ENCODE measurements at places on chromosomes 1 and 21.

- DNase-seq = no peak
These were observed 28.8 kb upstream of the LRRN2 start for GRCh38 chr1:204714194-204714860.

GRCh38 chr1:172460887-172461315 lies 17.0 kb upstream of the PIGC start:
- DNase-seq = no peak

DNA sequence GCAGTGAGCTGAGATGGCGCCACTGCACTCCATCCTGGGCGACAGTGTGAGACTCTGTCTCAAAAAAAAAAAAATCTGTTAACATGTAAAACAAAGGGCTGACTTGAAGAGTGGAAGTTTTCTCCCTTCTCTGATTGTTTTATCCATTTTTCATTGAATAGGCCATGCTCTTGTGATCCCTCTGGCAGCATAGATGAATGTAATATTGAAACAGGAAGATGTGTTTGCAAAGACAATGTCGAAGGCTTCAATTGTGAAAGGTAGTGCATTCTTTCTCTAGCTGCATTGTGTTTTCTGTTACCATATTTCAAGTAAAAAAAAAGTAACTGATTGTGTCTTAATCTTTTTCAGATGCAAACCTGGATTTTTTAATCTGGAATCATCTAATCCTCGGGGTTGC lies 69.6 kb upstream of the LAMC2 start:
- DNase-seq = no peak

- peak; percentile 51 for DNase-seq
These were observed 749 bp downstream of the IBA57 start for GRCh38 chr1:228166170-228166936.

DNA sequence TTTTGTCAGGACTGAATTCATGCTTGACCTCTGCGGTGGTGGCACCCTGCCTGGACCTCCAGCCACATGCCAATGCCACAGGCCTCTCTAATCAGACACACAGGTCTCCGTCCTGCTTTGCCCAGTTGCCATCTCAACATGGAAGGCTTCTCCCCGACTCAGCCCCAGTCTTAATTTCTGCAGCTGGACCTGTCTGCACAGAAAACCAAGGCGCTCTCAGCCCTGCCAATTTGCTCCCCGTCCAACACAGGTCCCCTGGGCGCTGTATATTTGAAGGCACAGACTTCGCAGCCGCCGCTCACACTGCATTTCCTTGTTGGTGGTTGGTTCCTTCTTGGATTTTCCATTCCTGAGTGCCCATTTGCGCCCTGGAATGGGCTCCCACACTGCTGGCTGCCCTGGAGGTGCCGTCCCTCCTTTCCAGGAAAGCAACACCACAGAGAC lies 28.0 kb upstream of the PLEKHG5 start:
- DNase-seq = peak; percentile 31

DNA sequence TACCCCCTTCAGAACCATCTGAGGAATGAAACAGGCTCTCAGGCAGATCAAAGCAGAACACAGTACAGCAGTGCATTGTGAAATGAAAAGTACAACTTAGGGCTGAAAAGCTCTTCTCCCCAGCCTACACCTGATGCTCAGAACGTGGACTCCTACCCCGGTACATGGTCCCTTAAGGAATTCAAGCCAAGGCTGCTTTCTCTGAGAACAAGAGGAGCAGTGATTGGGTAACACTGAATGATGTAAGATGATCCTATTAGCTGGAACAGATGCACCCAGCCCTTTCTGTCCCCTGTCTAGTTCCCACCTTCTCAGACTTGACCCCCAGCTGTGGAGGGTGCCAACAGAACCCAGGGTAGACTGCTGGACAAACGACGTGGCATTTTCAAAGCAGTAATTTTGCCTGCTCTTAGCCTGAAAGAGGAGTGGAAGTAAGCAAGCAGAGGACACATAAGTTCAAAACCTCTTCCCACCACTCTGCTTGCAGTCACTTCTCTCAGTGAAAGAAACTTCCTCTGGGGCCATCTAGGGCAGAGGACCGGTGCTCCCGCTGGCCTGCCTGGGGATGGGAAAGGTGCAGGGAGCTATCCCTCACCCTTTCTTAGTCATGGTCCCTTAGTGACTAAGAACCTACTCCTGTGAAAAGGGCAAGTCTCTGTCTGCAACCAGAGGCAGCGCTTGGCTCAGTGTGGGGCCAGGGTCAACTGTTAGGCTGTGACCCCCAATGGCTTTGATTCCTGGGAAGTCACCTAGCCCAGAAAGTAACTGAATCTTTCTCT lies 72.7 kb downstream of the TRABD2B start:
- no peak for DNase-seq

GRCh38 chr1:19186001-19186400 lies 24.1 kb downstream of the UBR4 start:
- DNase-seq = no peak

GRCh38 chr1:17118706-17119075 lies 560 bp downstream of the PADI2 start:
- DNase-seq = no peak

- no peak for DNase-seq
These were observed 40.6 kb downstream of the KIF26B start for GRCh38 chr1:245195398-245195797.

DNA sequence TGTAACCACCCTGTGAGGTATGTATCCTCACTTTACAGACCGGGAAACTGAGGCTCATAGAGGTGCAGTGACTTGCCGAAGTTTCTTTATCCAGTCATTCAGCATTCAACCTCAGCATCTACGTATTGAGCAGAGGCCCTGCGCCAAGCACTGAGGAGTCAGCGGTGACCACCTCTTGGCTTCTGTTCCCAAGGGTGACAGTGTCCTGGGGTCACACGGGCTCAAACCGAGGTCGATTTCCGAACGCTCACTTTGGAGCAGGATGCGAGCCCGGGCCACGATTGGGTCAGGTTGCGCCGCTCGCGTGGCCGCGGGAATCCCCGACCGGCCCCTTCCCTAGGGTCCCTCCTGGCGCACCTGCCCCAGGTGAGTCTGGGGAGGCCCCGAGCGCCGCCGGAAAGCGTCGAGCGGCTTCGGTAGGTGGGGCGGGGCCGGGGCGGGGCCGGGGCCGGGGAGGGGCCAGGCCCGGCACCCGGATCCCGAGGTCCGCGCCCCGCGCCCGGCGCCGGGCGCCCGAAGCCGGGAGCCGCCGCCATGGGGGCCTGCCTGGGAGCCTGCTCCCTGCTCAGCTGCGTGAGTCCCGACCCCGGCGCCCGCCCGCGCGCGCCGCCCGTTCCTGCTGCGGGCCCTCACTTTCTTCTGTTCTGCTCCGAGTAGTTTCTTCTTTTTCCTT lies at the start of gene SERINC2:
SERINC2 (plus strand) TSS at position 482 of the 673 bp plus-strand sequence; CDS start at position 535, 53 bp downstream.
- DNase-seq = no peak

- no peak for DNase-seq
These were observed 232.5 kb upstream of the JUN start for GRCh38 chr1:59016390-59016789.

- DNase-seq = no peak
These were observed 128.8 kb upstream of the CTTNBP2NL start for GRCh38 chr1:112267206-112267605.

DNA sequence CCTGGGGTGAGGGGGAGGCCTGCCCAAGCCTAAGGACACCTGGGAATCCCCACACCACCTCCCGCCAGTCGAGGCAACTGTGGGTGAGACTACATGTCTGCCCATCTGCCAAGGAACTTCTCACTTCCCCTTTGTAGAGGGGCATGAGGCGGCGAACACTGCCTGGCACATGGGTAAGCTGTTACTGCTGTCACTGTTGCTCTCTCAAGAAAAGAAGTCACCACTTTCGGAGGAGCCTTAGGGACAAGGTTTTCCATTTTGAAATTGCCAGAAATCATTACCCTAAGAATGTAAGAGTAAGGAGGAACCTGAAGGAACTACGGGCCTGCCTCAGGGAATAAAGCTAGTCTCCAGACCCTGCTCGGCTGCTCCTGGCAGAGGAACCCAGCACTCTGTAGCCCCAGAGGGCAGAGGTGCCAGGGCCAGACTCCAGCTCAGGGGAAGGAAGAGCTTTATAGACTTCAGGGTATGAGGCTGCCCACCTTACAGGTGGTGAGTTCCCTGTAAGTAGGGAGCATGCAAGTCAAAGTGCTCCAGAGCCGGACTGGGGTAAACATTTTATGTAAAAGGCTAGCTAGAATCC lies 23.3 kb downstream of the SLC2A1 start:
- no peak for DNase-seq

- DNase-seq = no peak
These were observed 21.6 kb downstream of the LAMB3 start for GRCh38 chr1:209630383-209631225.

GRCh38 chr1:37865348-37866120 lies 6.1 kb upstream of the MTF1 start:
- peak; percentile 10 for DNase-seq

GRCh38 chr1:3799976-3800685 lies 3.8 kb upstream of the LRRC47 start:
- DNase-seq = no peak

DNA sequence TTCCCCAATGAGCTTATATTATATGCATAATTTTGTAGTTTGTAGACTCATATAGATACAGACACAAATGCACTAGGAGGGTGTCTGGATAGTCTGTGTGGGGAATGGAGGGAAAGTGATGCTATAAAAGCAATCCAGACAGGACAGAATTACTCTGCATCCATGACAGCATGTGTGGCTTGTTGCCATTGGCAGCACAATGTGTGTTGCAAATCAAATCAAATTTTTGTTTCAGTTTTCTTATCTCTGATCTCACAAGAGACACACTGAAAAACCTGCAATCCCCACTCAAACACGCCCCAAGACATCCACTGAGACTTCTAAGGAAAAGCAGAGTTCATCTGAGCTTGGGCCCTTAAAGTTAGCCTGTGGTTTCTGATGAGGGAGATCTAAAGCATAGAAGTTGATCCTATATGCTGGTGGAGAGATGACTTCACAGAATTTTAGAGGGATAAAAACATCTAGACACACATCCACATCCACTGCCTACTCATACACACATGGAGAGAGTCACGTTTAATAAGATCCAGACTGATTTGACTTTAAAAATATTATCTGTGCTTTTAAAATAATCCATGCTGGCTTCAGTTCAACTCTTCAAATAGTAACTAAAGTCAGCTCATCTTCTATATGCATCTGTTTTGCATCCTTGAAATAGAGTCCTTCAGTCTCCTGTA lies 313.0 kb upstream of the PLXNA2 start:
- no peak for DNase-seq

GRCh38 chr1:220563564-220563963 lies 35.6 kb downstream of the MARK1 start:
- DNase-seq = no peak

GRCh38 chr1:97423403-97423802 lies 497.4 kb downstream of the DPYD start:
- DNase-seq = no peak

DNA sequence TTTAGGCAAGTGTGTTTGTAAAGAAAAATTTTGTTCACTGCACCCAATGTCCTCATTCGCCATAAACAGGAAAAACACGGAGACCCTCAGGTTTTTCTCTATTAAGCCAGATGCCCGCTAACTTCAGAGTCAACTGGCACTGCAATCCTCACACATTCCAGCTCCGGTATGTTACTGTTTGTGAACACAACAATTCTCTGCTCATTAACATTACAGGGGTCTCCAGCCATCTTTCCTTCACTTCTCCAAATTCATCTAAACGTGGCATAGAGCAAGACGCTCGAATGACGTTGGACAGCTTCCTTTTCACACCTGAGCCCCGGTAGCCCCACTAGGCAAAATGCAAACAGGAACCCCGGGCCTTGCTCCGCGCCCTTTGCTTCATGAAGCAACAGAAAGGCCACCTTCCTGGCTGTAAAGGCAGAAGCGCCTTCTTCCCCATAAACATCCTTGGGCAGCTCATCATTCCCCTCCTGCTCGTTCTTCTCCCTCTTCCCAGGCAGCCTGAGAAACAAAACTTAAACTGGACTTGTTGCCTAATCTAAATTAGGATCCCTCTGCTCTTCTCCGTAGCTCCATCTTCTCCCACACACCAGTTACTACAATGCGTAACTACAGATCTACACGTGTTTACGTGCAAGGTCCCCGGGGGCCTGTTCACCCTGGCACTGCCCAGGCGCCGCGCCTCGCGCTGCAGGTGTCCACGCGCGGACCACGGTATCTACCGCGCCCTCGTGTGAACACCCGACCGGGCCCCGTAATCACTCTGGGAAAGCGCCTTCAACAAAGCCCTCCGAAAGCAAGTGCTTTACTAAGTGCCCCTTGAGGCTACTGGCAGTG lies 1.2 kb downstream of the LBR start:
- peak; percentile 12 for DNase-seq

- no peak for DNase-seq
These were observed 71.3 kb upstream of the BEND5 start for GRCh38 chr1:48848035-48848434.

- DNase-seq = no peak
These were observed 138.1 kb downstream of the ATG4C start for GRCh38 chr1:62922006-62922405.

GRCh38 chr1:222288053-222288452 lies 259.9 kb downstream of the HHIPL2 start:
- no peak for DNase-seq

DNA sequence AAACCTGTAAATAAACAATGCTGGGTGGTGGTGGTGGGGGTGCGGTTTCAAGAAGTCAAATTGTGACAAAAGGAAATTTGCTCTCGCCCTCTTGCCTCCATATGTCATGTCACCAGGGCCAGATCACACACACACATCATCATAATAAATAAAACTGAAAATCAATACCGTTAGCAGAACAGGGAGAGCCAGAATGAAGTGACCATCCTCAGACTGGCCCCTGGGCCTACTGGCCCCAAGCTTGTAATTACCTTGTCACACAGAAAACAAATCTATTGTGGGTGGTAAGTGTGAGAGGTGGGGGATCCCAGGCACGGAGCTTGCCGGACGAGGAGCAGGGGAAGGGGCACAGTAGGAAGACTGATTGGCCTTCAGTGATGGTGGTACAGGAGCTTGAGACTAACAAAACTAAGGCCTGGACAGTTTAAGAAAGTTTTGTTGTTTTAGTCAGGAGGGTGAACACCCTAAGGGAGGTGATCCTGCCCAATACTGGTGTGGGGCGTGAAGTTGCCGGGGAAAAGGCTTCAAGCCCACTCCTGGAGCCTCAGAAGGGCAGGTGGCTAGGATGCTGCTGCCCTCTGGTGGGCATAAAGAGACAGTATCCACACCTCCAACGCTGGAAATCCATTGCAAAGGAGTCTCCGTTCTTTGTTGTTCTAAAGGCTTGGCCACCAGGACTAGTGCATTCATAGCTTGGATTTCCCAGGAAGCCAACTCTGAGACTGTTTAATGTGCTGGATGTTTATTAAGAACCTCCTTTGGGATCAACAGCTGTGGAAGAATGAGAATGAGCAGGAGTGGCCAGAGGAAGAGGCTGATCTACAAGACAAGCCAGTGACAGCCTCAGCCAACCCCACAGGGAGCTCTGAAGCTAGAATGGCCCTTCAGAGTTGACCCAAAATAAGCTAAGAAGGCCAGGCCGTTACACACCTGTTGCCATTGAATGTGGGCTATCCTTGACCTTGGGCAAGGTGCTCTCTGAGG lies 8.1 kb upstream of the C1orf216 start:
- DNase-seq = peak; percentile 27

Data from astrocyte (in vitro differentiated cells and primary cell).